NCI-H2081 (cell line): ENCODE measurements at places on chromosomes 6 and 20.

- DNase-seq: no peak
Observed at GRCh38 chr6:74705451-74705850, 500.4 kb downstream of the COL12A1 start.

GRCh38 chr6:64580346-64580745 is 944.7 kb downstream of the PHF3 start:
- no peak for DNase-seq

DNA sequence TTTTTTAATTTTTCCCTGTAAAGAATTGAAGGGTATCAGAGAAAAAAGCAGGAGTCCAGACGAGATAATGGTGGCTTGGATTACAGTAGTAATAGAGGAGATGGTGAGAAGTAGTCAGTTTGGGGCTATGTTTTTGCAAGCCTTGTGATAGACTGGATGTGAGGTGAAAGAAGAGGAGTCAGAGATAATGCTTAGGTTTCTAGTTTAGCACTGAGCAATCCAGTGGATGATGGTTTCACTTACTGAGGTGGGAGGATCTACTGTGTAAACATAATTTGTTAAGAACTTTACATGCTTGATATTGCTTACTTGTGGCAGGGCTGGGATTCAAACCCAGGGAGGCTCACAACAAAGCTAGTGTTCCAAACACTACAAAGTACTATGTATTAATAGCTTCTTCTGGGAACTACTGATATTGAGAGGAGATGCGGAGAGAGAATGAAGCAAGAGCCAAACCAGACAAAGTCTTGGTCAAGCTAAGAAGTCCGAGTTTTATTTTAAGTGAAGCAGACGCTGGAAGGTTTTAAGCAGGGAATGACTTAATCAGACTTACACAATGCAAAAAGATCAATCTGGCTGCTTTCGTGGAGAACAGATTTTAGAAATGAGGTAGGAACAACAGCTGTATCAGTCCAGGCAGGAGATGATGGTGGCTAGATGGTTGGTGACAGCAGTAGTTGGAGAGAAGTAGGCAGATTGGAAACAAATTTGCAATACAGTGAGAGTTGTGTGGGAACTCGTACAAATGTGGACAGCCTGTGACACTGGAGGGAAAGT is 58.0 kb downstream of the ZFAND3 start:
- DNase-seq: no peak

DNA sequence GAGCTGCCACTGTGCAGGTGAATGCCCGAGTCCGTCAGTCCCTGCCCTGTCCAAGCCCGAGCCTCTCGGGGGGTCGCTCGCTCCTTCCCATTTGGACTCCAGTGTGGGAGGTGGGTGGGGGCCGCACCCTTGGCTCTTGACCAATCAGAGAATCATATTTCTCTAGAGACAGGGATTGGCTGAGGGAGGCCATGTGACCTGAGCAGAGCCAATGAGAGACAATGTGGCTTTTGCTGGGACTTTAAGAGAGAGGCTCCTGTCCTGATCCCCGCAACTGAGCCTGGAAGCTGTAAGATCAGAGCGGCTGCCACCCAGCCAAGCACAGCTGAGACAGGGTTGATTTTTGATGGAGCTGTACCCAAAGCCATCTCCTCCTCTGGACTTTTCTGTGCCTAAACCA is 199.3 kb downstream of the TFAP2C start:
- DNase-seq: no peak

- DNase-seq: no peak
Observed at GRCh38 chr20:35680452-35681183, 15.9 kb upstream of the CPNE1 start.

DNA sequence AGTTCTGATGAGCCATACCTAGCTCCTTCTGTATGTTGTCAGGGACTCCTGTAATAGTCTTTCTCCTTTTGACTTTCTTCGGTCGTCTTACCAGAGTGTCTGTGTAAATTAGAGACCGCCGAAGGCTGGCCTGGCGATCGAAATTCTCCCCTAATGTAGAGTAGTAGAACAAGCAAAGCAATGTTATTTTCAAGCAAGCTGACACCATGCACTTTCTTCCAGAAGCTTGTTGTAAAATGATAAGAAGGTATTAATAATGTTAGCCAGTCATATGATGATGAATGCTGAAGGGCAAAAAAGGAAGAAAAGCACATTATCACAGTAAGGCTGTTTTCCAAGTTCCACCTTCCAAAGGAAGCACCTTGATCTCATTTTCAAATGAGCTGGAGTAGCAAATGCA is 37.9 kb downstream of the HEBP2 start:
- DNase-seq: no peak

DNA sequence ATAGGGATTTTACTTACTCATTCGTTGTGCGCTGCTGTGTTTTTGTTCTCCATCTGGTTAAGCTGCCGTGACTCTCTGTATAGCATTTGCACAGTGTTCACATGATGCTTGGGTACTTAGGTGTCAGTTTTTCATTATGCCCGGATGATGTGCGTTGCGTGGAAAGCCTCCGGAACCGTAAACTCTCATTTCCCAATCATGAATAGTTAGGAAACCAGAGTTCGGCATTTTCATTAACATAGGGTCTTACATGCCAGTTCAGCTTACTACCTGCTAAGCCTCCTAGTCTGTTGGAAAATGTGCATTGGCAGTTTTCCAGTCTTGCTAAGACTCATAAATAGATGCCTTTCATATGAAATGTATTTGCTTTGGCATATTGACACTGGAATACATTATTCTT is 483.4 kb upstream of the FLRT3 start:
- peak; percentile 51 for DNase-seq

- DNase-seq: no peak
Observed at GRCh38 chr6:159184559-159184958, 15.4 kb downstream of the FNDC1 start.
